Fibroblast of skin of right quadriceps (primary cell): ENCODE measurements at places on chromosomes 12 and 14.

DNA sequence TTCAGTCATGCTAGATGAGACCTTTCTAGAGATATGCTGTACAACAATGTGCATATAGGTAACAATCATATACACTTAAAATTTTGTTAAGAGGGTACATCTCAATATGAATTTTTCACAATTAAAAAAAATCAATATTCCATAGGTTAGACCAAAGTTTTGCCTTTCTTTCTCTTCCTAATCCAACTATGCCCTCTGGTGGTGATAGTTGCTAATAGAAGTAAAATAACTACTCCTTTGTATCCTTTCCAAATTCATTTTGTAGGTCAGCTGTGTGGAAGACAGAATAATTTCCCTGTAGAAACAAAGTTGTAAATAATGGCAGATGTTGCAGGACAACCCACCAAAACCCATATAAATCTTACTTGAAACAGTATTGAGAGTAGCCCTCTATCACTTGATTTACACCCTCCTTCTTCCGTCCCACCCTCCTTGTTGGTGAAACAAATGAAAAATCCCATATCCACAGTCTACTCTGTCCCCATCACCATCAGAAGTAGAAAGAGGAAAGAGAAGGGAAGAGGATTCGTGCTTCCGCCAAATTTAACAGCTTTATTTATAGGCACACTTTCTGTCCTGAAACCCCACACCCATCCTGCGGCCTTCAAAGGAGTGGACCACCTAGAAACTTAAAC, 34.2 kb upstream of the KICS2 start:
- peak; percentile 65 for DNase-seq

GRCh38 chr12:81231574-81232368, 153.9 kb downstream of the ACSS3 start:
- no peak for DNase-seq

- no peak for DNase-seq
Observed at GRCh38 chr12:101946233-101946611, 68.8 kb downstream of the DRAM1 start.

- no peak for DNase-seq
Observed at GRCh38 chr14:89992273-89992672, 36.5 kb downstream of the TDP1 start.

DNA sequence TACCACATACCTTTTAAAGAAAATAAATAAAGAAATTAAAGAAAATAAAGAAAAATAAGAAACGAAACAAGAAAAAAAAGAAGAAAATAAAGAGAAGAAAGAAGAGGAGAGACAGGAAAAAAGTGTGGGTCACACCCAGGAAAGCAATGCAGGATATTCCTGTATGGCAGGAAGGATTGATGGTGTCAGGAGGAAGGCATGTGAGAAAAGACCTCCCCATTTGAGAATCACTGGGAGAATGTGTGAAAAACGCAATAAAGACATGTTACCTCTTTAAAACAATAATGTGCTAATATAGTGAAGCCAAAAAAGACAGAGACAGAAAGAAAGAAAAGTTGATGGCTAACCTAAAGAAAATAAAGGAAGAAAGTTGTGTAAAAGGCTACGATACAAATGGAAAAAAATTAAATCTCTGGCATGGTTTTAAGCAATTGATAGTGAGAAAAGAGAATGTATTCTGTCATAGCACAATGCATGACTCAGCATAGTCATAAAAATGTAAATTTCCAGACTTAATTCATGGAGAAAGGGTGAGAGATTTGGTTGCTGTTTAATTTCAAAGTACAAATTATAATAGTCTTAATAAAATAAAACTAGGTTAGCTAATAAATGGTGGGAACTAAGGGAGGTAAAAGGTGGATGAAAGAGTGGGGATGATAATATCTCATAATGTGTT, 24.3 kb upstream of the FOXG1 start:
- peak; percentile 7 for DNase-seq

GRCh38 chr14:95316821-95317220, 2.9 kb downstream of the CLMN start:
- DNase-seq = no peak

GRCh38 chr14:73833530-73834260, 17.9 kb upstream of the PTGR2 start:
- peak; percentile 35 for DNase-seq

DNA sequence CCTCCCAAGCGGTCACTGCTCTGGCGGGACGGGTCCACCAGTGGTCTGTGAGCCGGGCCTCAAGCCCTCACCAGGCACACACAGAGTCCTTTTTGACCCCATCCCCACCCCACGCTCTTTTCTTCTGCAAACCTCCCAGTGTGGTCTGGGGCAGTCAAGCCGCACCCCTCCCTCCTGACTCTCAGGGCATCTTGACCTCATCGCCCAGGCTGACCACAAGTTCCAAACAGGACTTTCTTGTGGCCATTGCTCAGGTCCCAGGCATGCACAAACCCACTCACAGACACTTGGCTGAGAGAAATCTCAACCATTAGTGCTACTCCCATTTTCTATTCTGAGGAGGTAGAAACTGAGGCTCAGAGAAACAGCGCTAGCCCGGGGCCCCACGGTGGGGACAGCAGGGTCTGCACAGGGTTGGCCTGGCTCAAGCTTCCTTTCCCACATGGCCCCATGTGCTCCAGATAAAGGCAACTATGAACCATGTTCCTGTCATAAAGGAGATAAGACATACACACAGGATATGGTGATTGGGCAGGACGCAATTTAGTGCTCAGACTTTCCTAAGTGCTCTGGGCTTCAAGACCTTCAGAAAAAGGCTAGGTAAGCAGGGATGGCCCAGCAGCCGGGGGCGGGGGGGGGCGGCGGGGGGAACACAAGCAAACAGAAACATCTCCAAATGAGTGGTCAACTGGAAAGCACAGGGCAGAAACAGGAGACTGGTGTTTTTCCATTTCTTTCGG, 69.6 kb downstream of the ITPK1 start:
- DNase-seq = no peak

DNA sequence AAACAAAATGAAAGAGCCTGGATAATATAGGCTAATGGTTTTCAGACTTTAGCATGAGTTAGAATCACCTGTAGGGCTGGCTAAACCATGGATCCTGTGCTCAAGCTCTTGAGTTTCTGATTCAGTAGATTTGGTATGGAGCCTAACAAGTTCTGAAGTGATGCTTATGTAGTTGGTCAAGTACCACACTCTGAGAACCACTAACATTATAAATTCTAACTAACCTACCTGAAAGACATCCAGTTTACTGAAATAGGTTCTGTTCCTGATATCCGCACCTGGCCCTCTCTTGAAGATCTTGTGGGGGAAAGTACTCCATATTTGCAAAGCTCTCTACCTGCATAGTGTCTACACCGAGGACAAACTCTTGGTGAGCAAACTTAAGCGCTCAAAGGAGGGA, 59.4 kb upstream of the VSX2 start:
- DNase-seq = no peak

DNA sequence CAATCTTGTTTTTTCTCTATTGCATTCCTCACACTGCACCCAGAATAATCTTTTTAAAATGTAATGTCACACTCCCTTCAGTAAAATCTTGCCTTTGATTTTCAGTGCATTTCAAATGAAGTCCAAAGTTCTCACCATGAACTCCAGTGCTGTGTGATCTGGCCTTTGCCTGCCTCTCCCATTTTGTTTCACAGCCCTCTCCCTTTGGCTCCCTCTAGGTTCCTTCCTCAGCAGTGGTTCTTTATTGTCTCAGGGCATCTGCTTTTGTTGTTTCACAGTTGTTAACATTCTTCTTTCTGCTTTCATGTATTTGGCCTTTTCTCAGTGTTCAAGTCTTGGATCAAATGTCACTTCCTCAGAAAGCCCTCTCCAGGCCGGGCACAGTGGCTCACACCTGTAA, 84.5 kb upstream of the AMN1 start:
- DNase-seq = no peak

DNA sequence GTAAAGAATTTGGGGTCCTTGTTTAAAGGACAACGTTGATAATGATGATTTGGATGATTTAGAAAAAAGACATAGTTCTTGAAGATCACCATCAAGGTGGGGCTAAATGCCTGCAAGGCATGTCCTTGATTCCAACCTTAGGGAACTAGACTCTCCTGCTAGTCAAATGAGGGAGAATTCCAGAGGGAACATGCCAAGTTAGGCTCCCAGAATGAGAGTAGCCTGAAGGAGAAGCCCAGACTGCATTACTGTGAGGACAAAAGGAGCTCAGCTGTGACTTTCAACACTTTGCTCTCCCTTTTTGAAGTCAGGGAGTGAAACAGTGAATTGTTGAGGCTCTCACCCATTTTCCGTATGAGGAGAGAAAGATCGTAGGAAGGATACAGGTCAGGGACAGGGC, 95.2 kb upstream of the TBX3 start:
- no peak for DNase-seq

DNA sequence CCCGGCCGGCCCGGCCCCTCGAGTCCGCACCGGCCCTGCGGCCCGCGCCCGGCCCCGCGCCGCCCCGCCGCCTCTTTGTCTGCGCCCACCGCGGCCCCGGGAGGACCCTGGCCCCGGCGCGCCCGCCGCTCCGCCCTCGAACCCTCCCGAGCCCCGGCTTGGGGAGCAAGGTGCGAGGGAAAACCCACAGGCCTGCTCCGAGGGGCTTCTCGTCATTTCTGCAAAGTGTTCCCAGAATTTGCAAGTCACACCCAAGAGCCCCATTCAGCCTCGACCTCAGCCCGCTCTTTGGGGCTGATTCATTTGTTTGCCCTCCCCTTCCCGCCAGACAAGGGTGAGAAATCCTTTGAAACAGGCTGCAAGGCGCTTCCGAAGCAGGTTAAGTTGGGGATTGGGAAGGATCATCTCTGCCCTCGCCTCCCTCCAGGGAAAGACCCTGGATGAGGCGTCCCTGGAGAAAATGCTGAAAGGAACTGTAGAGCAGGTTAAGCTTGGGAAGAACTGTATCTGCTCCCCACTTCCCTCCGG, 325 bp upstream of the CLIP1 start:
- DNase-seq = peak; percentile 61

- DNase-seq = peak; percentile 44
Observed at GRCh38 chr12:13165617-13166041, 30.9 kb upstream of the EMP1 start.

GRCh38 chr12:26018926-26019325, 60.4 kb downstream of the RASSF8 start:
- DNase-seq = no peak

- DNase-seq = peak; percentile 96
Observed at GRCh38 chr14:65290830-65291229, 121.7 kb upstream of the FUT8 start.

GRCh38 chr12:81957631-81958030, 198.5 kb upstream of the PPFIA2 start:
- no peak for DNase-seq
